ENCODE measurements at places on chromosomes 4 and X.

DNA sequence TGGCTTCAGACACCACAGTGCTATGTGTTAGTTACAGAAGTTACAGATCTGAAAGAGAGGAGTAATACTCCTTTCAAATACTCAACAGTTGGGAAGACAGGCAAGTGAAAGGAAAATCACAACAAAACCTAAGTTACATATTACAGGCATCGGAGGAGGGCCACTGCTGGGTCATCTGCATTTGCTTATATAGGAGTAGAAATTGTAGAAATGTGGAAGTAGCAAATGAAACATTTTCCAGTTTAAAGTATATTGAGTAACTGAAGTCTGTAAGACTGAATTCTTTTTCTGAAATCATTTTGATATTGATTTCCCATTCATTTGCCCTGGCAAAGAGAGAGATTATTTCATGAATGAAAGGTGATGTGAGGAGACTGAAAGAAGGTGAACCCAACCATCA lies 201.7 kb downstream of the SPRY1 start:
- no peak for DNase-seq

- DNase-seq, result peak; percentile 79
These were observed 292.9 kb downstream of the TLL1 start for GRCh38 chr4:166165829-166166420.

DNA sequence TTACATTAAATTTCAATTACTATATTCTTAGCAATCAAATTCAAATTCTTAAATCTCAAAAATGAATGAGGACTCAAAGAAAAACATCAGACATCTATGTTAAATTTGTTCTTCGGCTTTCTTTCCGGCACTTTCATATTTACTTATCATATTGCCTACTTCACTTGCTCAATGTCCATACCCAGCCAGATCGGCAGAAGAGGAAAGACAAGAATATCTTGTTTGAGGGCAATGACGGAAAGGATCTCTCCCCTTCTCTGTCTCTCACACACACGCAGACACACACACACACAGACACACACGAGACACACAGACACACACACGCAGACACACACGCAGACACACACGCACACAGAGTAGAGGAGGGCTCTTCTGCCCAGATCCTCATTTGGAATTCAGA lies 13.2 kb upstream of the IRF2 start:
- DNase-seq, result no peak

DNA sequence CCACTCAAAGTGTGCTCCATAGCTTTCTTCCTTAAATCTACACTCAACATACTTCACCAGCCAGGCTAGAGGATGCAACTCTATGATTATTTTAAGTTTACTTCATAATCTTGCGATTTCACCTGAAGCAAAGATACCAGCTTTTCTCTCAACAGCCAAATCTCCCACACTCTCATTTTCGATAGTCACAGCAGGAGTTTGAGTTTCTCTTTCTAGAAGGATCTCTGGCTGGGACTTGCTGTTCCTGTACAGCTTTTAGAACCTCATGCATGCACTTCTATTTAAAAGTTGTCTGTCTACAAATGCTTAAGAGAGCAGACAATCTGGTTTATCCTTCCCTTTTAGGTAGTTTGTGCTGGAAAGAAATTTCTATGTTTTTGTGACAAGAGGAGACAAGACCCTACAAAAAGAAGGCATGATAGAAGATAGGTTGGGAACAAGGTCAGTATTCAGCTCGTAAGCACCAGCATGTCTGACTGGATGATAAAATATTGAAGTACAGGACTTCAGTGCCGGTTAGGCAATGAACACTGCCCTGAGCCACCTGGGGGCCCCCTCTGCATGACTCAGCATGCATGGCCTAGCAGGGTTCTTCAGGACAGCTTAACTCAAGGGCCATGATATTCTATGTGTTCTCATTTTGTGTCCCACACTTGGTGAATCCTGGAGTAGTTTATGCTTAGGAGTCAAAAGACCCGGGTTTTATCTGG lies 65.6 kb downstream of the ATXN3L start:
- peak; percentile 41 for DNase-seq

GRCh38 chrX:87636533-87636932 lies 118.9 kb downstream of the KLHL4 start:
- no peak for DNase-seq

- DNase-seq, result no peak
These were observed 63.6 kb upstream of the UGT2B15 start for GRCh38 chr4:68734095-68734494.

DNA sequence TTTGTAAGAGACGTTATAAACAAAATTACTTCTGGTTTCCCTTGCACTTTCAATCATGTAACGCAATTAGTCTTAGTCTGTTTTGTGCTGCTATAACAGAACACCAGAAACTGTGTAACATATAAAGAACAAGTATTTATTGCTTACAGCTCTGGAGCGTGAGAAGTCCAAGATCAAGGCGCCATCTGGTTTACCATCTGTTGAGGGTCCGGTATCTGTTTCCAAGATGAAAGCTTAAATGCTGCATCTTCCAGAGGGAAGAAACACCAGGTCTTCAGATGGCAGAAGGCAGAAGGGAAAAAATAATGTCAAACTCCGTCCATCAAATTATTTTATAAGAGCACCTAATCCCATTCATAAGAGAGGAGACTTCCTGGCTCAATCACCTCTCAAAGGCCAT lies 474.1 kb downstream of the PDGFC start:
- DNase-seq, result no peak

DNA sequence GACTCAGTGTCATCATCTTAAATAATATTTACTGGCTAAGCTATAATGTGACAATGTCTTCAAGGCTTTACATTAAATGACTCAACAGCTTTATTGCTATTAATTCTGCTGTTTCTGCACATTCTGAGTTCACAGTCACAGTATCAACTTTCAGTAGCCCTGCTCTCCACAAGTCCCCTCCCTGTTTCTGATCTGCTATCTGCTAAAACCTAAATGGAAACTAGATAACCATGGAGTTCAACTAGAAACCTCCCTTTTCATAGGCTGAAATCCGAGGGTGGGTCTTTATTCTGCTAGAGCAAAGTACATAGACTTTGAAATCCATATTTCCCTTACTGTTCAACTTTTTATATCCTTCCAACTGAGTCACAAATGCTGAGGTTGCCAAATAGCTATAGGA lies 5.4 kb upstream of the ACE2 start:
- DNase-seq, result no peak

DNA sequence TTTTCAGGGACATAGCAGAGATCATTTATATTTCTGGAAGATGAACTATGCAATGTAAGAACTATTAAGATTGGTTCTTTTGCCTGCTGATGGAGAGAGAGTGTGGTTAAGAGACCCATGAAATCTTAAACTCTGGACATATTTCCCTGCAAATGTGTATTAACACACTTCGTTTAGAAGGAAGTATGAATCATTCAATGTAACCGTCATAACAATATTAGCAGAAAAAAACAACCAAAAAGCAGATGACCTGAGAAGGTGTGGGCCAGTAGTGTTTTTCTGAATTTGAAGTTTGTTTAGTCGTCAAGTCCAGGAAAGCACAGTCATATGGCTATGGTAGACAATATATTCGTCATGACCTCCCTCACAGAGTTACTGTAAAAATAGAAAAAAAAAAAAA lies 2.5 kb upstream of the TMPRSS11D start:
- peak; percentile 18 for DNase-seq

- DNase-seq, result no peak
These were observed 63.8 kb upstream of the SLC4A4 start for GRCh38 chr4:71275004-71275403.

- DNase-seq, result peak; percentile 29
These were observed 44.6 kb upstream of the LINC00632 start for GRCh38 chrX:140664939-140665338.

DNA sequence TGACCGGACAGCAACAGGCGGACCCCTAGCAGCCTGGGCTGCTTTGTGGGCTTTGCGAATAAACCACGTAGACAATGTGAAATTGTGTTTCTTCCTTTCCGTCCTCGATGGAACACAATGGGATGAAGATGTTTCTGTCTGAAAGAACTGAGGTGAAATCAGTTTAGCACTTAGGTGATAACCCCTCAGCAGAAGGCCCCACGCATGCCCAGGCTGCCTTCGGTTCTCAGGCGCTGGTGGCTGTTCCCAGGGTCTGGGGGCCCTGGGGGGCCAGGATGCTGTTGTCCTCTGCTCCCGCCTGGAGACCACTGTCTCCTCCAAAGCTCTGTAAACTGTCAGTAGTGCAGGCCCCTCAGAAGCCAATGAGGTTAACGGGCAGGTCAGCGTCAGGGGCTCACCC lies 73.9 kb upstream of the HGFAC start:
- DNase-seq, result no peak

GRCh38 chr4:55512922-55513571 lies 33.7 kb downstream of the CLOCK start:
- DNase-seq, result peak; percentile 20

DNA sequence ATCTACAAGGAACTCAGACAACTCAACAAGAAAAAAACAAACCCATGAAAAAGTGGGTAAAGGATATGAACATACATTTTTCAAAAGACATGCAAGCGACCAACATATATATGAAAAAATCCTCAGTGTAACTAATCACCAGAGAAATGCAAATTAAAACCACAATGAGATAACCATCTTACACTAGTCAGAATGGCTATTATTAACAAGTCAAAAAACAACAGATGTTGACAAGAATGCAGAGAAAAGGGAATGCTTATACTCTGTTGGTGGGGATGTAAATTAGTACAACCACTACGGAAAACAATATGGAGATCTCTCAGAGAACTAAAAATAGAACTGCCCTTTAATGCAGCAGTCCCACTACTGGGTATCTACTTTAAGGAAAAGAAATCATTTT lies 12.1 kb downstream of the NIPAL1 start:
- DNase-seq, result no peak

All from fibroblast of skin of scalp (primary cell).